ENCODE measurements at places on chromosomes 7 and 10.

DNA sequence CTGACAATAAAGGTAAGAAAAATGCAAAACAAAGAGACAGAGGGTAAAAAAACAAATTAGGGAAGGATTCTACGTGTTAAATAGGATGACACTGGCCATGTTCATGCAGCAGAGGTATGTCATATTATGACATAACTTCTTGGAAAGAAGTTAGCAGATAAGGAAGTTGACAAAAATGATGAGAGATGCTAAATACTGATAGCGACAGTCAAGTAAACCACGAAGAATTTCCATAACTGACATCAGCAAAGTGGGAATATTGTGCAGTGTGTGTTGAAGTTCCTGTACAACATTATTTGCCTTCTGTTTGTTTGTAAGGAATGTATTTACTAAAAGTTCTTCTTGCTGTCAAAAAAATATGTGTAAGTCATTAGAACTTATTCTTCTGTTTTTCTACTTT, 29.5 kb downstream of the MDH2 start:
- no peak for DNase-seq

- no peak for DNase-seq
Observed at GRCh38 chr7:57179776-57180415, 47.7 kb upstream of the ZNF479 start.

- DNase-seq: no peak
Observed at GRCh38 chr7:107501593-107501992, 31.7 kb downstream of the GPR22 start.

DNA sequence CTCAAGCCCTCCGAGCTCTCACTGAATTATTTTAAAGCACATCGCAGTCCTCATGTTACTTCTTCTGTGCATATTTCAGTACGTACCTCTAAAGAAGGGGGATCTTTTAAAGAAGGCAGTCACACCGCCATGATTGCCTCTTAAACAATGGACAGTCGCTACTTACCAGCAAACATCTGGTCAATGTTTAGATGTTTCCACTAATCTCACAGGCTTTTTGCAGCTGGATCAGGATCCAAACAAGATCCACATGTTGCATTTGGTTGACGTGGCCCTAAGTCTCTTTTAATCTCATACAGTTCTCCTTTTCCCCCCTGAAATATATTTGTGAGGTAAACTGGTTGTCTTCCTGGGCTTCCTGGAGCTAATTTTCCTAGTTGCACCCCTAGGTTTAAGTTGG, 50.0 kb downstream of the PRF1 start:
- no peak for DNase-seq

- DNase-seq: no peak
Observed at GRCh38 chr10:114869520-114869892, 47.9 kb downstream of the FHIP2A start.

GRCh38 chr7:157791261-157791660, 454.5 kb downstream of the DNAJB6 start:
- DNase-seq: no peak

- DNase-seq: no peak
Observed at GRCh38 chr7:137987968-137988367, 13.9 kb downstream of the CREB3L2 start.

DNA sequence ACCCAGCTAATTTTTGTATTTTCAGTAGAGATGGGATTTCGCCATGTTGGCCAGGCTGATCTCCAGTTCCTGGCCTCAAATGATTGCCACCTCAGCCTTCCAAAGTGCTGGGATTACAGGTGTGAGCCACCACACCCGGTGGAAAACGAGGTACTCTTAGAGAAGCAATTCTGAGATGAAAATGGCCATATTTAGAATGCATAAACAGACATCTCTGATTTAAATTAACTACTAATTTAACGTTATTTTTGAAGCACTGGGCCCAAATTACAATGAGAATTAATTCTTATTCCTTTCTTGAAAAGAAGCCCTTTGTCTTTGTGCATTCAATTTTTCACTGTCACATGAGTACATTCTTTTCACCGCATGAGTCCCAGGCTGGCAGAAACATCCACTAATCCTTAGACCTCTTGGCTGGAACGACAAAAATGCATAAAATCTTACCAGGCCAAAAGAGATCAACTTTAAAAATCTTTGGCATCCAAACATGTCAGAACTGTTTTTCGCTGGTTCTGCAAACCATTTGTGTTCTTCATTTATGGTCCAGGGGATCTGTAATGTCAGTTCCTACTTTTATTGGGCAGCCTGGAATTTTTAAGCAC, 60.1 kb upstream of the CAPZA2 start:
- no peak for DNase-seq

GRCh38 chr7:44348300-44348699, 22.9 kb upstream of the CAMK2B start:
- no peak for DNase-seq

- no peak for DNase-seq
Observed at GRCh38 chr7:30804078-30804661, 33.0 kb downstream of the MINDY4 start.

- no peak for DNase-seq
Observed at GRCh38 chr7:29229946-29230345, 35.4 kb downstream of the CHN2 start.
